ENCODE measurements at places on chromosomes 2 and 18.

- DNase-seq, result no peak
These were observed 18.0 kb downstream of the HJURP start for GRCh38 chr2:233836359-233836758.

GRCh38 chr2:75894170-75894569 lies 183.5 kb upstream of the GCFC2 start:
- no peak for DNase-seq

- no peak for DNase-seq
These were observed 95.2 kb upstream of the RAB6C start for GRCh38 chr2:129884221-129884786.

DNA sequence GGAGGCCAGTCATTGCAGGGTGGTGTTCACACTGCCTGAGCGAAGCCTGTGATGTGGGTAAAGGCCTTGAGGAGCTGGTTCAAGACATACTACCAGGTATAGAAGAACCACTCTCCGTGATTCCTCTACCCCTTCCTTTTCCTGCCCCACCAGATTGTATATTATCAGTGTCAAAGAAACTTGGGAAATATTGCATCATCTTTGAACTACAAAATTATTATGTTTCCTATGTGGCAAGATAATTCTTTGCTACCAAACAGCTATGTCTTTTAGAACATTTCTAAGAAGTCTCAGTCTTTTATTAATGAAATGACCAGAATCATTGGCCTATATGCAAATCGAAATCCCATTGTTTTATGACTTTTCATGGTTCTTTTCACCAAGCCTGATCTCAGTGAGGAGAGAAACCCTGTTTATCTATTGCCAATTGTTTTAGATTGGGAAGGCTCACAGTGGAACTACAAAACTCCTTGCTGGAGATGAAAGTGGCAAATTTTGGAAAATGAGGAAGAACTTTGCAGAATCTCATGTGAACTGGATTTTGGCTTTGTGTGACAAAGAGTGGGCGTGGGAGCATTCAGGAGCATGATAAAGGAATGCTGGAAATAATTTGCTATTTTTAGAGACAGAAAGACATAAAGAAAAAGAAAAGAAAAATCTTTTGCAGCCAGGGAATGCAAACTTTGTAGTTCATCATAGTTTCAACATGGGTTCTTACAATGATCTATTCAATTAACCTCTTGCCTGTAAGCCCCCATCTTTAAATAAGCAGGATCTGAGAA lies 286.9 kb downstream of the INSIG2 start:
- no peak for DNase-seq

GRCh38 chr18:66395671-66396218 lies 208.1 kb downstream of the CDH19 start:
- DNase-seq, result no peak

- no peak for DNase-seq
These were observed 54.1 kb upstream of the SLC38A11 start for GRCh38 chr2:165009466-165009865.

DNA sequence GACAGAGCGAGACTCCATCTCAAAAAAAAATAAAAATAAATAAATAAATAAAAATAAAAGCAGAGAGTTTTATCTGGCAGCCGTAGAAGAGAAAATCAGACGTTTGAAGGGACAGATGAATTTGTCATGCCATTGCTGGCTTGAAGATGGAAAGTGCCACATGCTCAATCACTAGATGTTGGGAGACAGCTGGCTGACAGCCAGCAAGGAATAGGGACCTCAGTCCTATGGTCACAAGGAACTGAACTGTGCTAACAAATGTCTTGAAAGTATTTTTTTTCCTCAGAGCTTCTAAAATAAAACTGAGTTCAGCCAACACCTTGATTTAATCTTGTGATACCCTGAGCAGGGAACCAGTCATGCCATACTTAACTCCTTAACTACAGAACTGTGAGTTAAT lies 65.4 kb downstream of the DTNA start:
- no peak for DNase-seq

- no peak for DNase-seq
These were observed 590 bp downstream of the IFIH1 start for GRCh38 chr2:162317861-162318327.

- no peak for DNase-seq
These were observed 146.3 kb downstream of the ANKRD44 start for GRCh38 chr2:197164141-197164754.

DNA sequence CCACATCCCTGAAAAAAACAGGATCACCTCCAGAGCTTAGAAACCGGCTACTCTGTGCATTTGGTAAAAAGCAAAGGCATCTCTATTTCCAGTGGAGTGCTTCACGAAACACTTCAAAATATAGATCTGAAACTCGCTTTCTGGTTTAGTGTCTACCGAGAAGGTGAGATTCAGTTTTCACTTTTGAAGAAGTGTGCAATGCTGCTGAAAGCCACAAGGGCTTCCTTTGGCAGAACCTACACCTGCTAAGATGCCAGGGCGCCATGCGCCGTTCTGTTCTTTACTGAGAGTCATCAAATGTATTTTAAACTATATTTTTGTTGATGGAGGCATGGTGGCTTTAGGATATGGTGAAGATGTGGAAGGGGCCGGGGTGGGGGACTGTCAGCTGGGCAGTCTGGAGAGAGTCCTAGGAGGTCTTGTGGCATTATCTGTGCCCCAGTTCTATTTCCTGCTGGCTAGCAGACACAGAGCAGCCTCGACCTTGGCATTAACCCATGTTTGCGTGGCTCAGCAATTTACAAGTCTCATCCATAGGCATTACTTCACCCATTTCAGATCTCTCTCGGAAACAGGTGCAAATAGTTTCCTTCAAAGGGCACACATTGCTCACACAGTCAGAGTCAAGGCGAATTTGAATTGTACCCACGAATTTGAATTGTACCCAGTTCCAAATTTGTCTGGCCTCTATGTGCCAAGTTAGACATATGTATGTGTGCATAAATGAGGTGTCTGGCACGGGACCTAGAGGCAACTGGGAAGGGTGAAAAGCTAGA lies 46.7 kb upstream of the KCNF1 start:
- no peak for DNase-seq

GRCh38 chr2:160928854-160929301 lies 231.3 kb upstream of the TANK start:
- no peak for DNase-seq

DNA sequence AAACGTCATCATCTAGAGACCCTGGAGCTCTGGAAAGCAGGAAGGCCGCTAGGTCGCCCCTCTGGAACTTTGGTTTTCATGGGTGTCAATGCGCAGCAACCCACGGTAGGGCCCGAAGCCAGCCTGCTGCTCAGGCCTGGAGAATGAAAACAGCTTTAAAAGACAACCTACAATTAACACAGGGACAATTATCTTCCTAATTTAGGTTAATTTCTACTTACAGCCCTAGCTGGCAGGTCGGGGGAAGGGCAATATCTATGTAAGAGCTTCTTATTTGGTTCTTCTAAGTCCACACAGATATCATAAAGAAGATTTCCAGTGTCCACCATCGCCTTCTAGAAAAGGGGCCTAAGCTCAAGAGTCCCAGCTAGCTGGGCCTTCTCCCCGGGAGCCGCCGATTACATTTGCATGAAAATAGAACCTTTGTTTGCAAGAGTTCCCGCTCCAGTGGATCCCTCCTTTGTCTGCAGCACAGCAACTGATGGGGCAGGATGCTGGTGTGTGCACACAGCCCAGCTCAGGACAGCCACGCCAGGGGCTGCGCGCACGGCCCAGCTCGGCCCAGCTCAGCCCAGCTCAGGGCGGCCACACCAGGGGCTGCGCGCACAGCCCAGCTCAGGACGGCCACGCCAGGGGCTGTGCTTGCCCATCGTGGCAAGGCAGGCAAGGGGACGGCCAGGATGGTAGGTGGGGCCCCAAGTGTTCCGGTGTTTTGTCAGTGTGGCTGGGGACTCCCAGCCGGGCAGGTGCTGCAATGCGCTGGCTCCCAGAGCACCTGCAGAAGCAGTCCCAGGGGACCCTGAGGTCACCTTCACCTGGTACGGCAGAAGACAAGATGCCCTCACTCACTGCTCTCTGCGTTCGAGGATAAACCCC lies 109.1 kb downstream of the HDAC4 start:
- DNase-seq, result no peak

- no peak for DNase-seq
These were observed 63.6 kb downstream of the CIB4 start for GRCh38 chr2:26577442-26578112.

DNA sequence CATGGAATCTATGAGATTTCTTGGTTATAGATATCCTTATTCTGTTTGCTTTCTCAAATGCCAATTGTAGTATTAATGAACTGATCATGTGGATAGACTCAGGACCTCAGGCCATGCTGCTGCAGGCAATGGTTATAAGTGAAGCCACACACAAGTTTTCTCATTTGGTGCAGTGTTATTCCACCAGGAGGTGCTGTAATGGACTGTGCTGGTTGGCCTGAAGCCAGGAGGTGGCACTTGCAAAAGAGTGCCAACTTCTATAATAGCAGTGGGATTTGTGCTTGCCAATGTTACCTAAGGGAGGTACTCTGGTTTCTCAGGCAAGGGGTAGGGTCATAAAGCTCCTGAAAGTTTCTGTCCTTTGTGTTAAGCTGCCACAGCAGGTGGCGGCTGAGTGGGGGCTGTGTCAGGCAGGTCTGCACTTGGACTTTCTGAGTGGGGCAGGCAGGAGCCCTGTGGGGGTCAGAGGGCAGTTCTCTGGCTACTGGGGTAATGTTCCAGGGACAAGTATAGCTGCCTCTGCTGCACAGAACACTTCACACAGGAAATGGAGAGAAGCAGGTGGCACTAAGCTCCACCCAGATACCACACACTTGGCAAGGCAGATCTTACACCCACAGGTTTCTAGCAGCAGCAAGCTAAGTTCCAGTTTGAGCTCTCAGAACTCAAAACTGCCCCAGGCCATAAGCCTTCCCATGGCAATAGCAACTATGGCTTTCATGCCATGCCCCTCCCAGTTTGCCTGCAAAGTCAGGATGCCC lies 352.6 kb upstream of the CWC22 start:
- DNase-seq, result no peak

DNA sequence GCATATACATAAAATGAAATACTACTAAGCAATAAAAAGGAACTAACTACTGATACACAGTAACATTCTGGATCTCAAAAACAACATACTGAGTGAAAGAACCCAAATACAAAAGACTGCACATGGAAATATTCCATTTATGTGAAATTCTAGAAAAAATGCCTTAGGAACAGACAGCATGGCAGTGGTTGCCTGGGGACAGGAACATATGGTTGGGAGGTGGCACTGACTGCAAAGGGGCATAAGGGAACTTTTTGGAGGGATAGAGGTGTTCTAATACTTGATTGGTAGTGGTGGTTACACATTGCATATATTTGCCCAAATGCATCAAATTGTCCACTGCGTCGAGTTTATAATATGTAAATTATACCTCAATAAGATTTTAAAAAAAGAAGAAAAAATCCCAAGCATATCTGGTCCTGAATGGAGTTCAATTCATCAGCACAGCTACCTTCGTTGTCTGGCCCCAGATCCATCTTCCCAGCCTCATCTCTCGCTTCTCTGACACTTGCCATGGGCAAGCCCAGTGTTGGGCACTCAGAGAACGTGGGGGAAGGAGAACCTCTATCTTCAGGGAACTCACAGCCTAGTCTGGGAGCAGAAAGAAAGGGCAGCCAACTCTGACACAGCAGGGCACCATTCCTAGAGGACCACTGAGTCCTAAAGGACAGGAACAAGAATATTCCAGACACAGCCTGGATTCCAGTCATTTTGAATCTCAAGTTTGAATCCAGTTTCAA lies 8.6 kb upstream of the SMAD4 start:
- DNase-seq, result no peak

GRCh38 chr2:227462462-227462951 lies 9.4 kb upstream of the AGFG1 start:
- no peak for DNase-seq

DNA sequence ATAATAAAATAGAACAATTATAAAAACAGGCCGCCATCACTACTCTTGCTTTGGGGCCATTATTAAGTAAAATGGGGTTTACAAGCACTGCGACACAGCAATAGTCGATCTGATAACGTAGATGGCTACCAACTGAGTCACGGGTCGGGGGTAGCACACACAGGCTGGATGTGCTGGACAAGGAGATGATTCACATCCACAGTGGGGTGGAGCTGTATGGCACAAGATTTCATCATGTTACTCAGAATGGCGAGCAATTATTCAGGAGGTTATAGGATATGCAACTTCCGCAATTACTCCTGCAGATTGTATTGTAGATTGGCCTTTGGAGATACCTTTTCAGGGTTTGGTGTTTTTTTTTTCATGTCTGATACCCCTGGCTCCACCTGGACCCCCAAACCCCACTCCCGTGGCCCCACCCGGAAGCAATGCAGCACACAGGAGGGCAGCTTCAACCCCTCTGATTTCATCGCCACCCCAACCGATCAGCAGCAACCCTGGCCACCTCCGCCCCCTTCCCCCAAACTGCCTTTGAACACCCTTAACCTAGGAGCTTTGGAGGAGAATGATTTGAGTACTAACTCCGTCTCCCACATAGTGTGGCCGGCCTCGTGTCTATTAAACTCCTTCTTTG lies 21.4 kb upstream of the MLPH start:
- no peak for DNase-seq

- DNase-seq, result no peak
These were observed 28.0 kb downstream of the PLB1 start for GRCh38 chr2:28523902-28524301.

DNA sequence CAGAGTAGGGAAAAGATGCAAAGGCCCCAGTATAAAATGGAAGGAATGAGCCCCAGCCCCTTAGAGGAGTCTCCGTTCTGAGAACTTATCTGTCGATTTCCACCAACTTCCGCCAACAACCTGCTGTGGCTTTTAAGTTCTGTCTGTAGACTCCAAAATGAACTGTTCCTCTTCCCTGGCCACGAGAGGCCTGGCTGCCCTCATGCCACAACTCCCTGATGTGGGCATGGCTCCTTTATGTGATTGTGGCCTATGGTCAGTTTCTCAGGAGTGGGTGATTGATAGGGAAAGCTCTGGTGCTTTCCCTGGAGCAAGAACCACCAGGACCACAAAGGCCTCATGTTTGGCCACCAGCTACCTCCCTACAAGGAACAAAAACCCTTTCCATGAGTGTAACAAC lies 18.8 kb upstream of the CD207 start:
- no peak for DNase-seq

DNA sequence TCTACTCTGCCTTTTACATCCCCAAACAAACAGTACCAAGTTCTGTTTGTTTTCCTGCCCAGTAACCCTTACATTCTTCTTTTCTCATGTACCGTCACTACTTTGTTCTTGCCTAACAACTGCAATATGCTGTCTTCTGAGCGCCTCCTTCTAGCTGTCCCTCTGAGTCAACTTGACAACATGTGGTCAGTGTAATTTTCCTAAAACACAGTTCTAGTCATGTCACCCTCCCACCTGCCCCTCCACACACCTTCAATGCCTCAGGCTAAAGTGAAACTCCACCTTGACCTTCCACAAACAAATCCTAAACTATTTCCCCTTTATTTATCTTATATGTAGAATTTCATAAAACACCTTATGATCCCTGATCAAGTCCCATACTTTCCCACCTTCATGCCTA lies 124.6 kb upstream of the CD302 start:
- no peak for DNase-seq
